ENCODE measurements at places on chromosomes 5 and 9.

- no peak for DNase-seq
These were observed 461.8 kb downstream of the KIF4B start for GRCh38 chr5:155475318-155475717.

GRCh38 chr9:127154390-127155191, 32.2 kb upstream of the ANGPTL2 start:
- DNase-seq, result no peak

GRCh38 chr9:112366591-112366990, 13.3 kb upstream of the HSDL2 start:
- no peak for DNase-seq

- DNase-seq, result peak; percentile 41
These were observed at the start of gene ABL1 for GRCh38 chr9:130834371-130835336. Gene ABL1, plus strand, starts transcription at chr9:130835254. Its CDS starts 193 bp downstream, at chr9:130835447.

DNA sequence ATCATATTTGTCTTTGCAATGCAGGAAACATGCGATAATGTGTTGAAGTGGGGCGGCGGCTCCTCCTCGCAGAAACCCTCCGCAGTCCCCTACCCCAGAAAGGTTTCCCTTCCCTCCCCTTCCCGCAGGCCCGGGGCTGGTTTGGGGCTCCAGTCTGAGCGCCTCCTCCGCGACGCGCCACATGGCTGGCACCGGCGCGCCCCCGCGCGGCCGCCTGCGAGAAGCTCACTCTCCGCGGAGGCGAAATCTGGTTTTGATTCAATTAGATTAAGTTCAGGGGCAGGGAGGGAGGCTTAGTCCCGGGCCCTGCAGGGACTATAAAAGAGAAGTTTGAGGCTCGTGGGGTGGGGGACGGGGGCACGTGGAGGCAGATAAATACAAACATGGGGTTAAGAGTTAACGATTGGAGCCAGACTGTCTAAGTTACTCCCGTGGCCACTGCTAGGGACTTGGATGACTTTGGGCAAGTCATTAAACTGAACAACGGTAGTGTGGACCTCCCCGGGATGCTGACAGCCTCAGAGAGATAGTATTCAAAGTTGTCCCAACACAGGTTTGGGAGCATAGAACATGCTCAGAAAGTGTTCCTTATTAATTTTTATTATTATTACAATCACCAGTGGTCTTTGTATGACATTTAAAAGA, 69.4 kb downstream of the MSX2 start:
- no peak for DNase-seq

DNA sequence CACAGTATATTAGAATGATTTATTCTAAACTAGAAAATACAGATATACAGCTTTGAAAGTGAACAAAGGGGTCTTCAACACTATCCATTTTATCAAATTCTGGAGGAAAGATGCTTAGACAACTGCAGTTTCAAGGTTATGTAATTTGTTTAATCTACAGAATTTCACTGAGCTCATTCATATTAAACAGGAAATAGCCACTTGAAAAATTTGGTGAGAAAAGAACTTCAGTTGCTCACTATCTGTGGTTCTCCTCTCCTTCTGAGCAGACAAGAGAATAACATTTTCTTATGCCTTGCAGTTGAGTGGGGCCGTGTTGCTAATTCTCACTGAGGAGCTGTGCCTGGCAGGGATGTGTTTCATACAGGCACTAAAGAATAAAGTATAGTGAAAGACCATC, 1428.2 kb downstream of the CDH12 start:
- DNase-seq, result no peak

- DNase-seq, result no peak
These were observed 58.5 kb downstream of the LIFR start for GRCh38 chr5:38497946-38498345.

- no peak for DNase-seq
These were observed 85.5 kb upstream of the MAP1B start for GRCh38 chr5:72021651-72022357.

GRCh38 chr5:138346889-138347288, 5.6 kb upstream of the KDM3B start:
- DNase-seq, result no peak

GRCh38 chr9:110958847-110959246, 79.4 kb downstream of the LPAR1 start:
- DNase-seq, result no peak

DNA sequence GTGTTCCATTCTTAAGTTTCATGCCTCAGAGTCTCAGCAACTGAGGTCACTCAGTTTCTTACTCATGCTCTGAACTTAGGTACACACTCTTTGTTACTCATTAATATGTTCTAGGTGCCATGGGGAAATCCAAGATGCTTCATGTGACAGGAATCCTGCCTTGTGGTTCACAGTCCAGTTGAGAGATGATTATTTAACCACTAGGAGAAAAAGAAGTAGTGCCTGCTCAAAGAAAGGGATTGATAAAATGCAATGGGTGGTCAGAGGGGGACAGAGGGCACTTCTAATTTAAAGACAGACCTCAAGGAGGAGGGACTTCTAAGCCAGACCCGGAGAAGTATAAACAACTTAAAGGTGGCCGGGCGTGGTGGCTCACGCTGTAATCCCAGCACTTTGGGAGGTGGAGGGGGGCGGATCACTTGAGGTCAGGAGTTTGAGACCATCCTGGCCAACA, 69.0 kb downstream of the UGCG start:
- no peak for DNase-seq

DNA sequence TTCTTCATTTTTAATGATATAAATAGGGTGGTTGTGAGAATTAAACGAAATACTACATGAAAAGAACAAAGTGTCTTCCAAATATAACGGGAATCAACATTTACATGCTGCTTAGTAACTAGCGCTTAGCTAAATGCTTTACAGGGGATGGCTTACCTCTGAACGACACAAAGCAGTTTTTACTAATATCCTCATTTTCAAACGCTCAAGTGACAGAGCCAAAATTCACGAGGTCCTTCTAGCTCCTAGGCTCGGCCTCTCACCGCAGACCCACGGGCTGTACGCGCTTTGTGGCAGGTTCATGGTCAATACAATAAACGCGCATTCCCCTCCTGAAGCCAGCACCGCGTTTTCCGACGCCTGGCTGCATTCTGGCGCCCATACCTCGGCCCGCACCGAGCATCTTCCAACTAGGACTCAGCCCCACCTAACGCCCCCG, 442 bp downstream of the ZNF510 start:
- no peak for DNase-seq

- no peak for DNase-seq
These were observed 1.2 kb upstream of the TBCA start for GRCh38 chr5:77777281-77777892.

GRCh38 chr9:127838375-127839078, 15.9 kb downstream of the ENG start:
- no peak for DNase-seq

- DNase-seq, result no peak
These were observed 113.1 kb downstream of the LIFR start for GRCh38 chr5:38443390-38443789.

- DNase-seq, result no peak
These were observed 3.4 kb upstream of the GRPEL2 start for GRCh38 chr5:149341876-149342275.

GRCh38 chr5:142397178-142397577, 72.4 kb upstream of the SPRY4 start:
- no peak for DNase-seq

DNA sequence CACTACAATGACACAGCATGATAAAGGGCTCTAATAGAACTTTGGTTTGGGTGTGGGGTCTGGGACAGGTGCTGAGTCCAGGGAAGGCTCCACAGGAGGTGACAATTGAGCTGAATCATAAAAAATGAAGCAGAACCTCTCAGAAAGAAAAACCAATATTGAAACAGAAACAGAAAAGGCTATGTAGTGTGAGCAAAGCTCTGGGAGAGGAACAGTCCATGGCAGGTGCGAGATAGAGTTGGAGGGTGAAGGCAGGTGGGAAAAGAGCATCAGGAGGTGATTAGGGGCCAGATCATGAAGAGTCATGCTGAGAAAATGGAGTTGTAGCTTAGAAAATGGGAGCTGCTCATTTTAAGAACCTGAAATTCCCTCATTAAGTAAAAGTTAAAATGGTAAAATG, 164.9 kb downstream of the KCTD16 start:
- no peak for DNase-seq

GRCh38 chr5:10863763-10864383, 102.8 kb upstream of the DAP start:
- peak; percentile 35 for DNase-seq

DNA sequence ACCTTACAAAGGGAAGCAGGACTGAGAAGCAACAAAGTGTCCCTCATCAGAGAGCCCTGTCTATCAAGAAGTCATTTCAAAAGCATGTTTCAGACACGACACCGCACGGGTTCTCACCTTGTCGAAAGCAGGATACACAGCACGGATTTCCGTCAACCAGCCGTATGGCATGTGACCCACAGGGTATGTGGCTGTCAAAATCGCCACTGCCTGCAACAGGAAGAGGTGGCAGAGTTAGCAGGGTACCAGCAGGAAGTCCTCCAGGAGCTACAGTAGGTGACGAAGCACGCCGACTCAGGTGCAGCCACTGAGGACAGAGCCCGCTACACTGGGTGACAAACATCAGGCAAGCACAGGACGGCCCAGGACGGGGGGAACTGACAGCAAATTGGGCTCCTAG, 81.2 kb downstream of the OTULIN start:
- peak; percentile 46 for DNase-seq

DNA sequence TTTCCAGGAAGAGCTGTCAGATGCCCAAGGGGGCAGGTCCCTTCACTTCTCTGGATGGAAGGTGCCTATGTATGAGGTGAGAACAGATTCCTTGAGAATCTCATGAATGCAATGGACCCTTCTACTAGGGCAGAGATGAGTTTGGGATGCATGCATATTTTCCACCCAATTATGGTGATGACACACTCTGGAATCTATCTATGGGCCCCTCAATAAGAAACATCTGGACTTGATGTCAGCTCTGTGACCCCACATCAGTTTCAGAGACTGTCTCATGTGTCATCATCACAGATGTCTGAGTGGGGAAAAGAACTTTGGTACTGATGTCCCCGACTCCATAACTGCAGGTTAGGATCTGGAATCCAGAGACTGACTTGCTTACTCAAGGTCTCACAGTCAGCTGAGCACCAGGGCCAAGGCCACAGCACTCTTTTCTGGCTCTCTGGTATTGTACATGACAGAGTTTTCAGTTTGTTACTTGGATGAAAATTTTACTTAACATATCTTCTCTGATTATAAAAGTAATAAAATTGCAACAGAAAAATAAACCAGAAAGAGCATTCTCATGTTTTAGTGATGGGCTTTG, 177.0 kb downstream of the DCP2 start:
- DNase-seq, result no peak

DNA sequence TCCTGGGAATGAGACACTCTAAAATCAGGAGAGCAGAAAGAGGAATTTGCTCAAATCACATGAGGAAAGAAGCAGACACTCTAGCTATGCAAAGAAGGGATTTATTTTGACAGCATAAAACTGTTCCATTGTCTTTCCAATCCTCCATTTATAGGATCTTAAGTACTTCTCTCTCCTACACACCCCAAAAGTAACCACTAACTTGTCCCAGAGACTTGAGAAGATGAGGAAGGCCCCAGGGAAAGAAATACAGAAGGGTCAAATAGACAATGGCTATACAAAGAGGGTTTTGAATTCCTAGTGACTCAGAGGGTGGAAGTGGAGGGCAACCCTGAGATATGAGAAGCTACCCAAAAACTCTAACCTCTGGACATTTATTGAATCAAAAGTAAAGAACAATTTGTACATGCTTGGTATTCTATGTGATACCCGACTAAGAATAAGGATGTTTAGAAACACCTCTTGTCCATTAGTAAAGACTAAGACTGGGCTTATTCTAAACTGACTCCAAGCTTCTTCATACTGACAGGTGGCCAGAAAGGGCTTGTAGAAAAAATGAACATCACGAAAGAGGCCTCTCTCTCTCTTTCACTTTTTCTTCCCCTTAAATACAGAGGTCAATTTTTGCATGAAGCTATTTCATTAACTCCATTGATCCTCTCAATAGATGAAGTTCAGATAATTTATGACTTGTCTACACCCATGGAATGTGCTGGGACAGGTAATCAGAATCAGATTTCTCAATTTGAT, 20.6 kb downstream of the DMAC1 start:
- no peak for DNase-seq

- no peak for DNase-seq
These were observed 2.9 kb downstream of the DPH7 start for GRCh38 chr9:137575716-137576411.

Measured in naive thymus-derived CD8-positive, alpha-beta T cell (primary cell).